Thoracic aorta endothelial cell (primary cell): ENCODE measurements at places on chromosomes 13 and 19. TPM values are rescaled to one million over a fixed set of nuclear protein-coding genes. Genes with fewer than 3 reads are reported as not detected.

Gene IGLON5
- not detected in 2 replicates for total RNA-seq

Gene KLK3
- not detected in 2 replicates for total RNA-seq

Gene NLRP11
- total RNA-seq = not detected in 2 replicates

Gene RUBCNL
- total RNA-seq = not detected in 2 replicates

Gene MEX3D
- 57.1 and 62.6 TPM in 2 replicates for total RNA-seq

Gene NLRP4
- not detected in 2 replicates for total RNA-seq

Gene FBXO27
- total RNA-seq = 1.7 and 2.4 TPM in 2 replicates

Gene ZNF497
- total RNA-seq = 0.36 and 0.40 TPM in 2 replicates

Gene GPALPP1
- total RNA-seq = 31.4 and 40.9 TPM in 2 replicates

Gene SYCN
- total RNA-seq = not detected in 2 replicates

Gene CLEC11A
- 5.1 and 8.0 TPM in 2 replicates for total RNA-seq

Gene SGCG
- total RNA-seq = not detected in 2 replicates

Gene ZNF564
- 7.0 and 8.8 TPM in 2 replicates for total RNA-seq

Gene SOX21
- total RNA-seq = not detected in 2 replicates

Gene ADM5
- 0.72 and 0.80 TPM in 2 replicates for total RNA-seq

Gene KLK10
- total RNA-seq = not detected in 2 replicates

Gene INAFM1
- 0.53 and 0.65 TPM in 2 replicates for total RNA-seq

Gene NUDT19
- 15.0 and 22.2 TPM in 2 replicates for total RNA-seq

Gene FAM124A
- total RNA-seq = 8.6 and 23.3 TPM in 2 replicates

Gene SMG9
- 15.7 and 20.4 TPM in 2 replicates for total RNA-seq

Gene HRC
- total RNA-seq = not detected in 2 replicates

Gene PTH2
- total RNA-seq = not detected in 2 replicates

Gene TINCR
- not detected in 2 replicates for total RNA-seq

Gene TUBA3C
- total RNA-seq = not detected in 2 replicates

Gene VAV1
- not detected in 2 replicates for total RNA-seq

Gene ZSCAN4
- total RNA-seq = not detected in 2 replicates

Gene CYP4F2
- total RNA-seq = not detected in 2 replicates

Gene AMER2
- not detected in 2 replicates for total RNA-seq

Gene SAE1
- 174 and 209 TPM in 2 replicates for total RNA-seq

Gene KLHL26
- 3.5 and 4.5 TPM in 2 replicates for total RNA-seq

Gene ZNF57
- 3.9 and 5.6 TPM in 2 replicates for total RNA-seq

Gene DNAJC15
- total RNA-seq = 15.7 and 21.8 TPM in 2 replicates

Gene AKT2
- 39.2 and 49.1 TPM in 2 replicates for total RNA-seq

Gene RGCC
- total RNA-seq = 17.0 and 23.0 TPM in 2 replicates

Gene GNG7
- 0.22 and 0.27 TPM in 2 replicates for total RNA-seq

Gene PPM1N
- total RNA-seq = 1.5 and 2.1 TPM in 2 replicates

Gene FGF21
- total RNA-seq = not detected in 2 replicates

Gene VSTM1
- not detected in 2 replicates for total RNA-seq

Gene CEACAM16
- total RNA-seq = not detected in 2 replicates

Gene ZNF229
- total RNA-seq = 4.1 and 12.8 TPM in 2 replicates

Gene GAPDHS
- total RNA-seq = not detected in 2 replicates

Gene KANK3
- 9.3 and 16.1 TPM in 2 replicates for total RNA-seq

Gene IFNL1
- total RNA-seq = not detected in 2 replicates

Gene ACP7
- total RNA-seq = 0.07 and 0.27 TPM in 2 replicates

Gene LHB
- total RNA-seq = not detected in 2 replicates

Gene CYP2A6
- total RNA-seq = not detected in 2 replicates

Gene YJEFN3
- 0.27 and 0.29 TPM in 2 replicates for total RNA-seq

Gene KDELR1
- total RNA-seq = 80.3 and 101 TPM in 2 replicates

Gene NR2F6
- 20.1 and 36.8 TPM in 2 replicates for total RNA-seq

Gene ZNF45
- total RNA-seq = 14.4 and 16.2 TPM in 2 replicates

Gene ADAT3
- total RNA-seq = 3.9 and 5.6 TPM in 2 replicates

Gene KLK4
- not detected in 2 replicates for total RNA-seq
